ENCODE measurements at places on chromosomes 3 and 15. TPM values are rescaled to one million over a fixed set of nuclear protein-coding genes. Genes with fewer than 3 reads are reported as not detected.

Gene CFAP91
- 1.5 TPM for total RNA-seq

Gene CYP8B1
- not detected for total RNA-seq

Gene MAGEF1
- total RNA-seq = 28.4 TPM

Gene CELF6
- 0.76 TPM for total RNA-seq

Gene TAGLN3
- total RNA-seq = not detected

Gene CIB2
- 11.8 TPM for total RNA-seq

Gene DAZL
- total RNA-seq = not detected

Gene PEAK1
- 8.6 TPM for total RNA-seq

Gene TERC
- 186 TPM for total RNA-seq

Gene CCK
- not detected for total RNA-seq

Gene GPR15
- total RNA-seq = 1.7 TPM

Gene IQCH
- total RNA-seq = not detected

Data from esophagus squamous epithelium (tissue), 5 donors.